Large intestine (tissue), 12 donors: ENCODE measurements at places on chromosomes 7 and 10.

- H3K27me3 ChIP-seq, result no peaks in the 10 kb centered on the region
- no peaks in the 10 kb centered on the region for H3K4me1 ChIP-seq
- DNase-seq, result no peak
These were observed 166.8 kb upstream of the HABP2 start for GRCh38 chr10:113386005-113386404.

DNA sequence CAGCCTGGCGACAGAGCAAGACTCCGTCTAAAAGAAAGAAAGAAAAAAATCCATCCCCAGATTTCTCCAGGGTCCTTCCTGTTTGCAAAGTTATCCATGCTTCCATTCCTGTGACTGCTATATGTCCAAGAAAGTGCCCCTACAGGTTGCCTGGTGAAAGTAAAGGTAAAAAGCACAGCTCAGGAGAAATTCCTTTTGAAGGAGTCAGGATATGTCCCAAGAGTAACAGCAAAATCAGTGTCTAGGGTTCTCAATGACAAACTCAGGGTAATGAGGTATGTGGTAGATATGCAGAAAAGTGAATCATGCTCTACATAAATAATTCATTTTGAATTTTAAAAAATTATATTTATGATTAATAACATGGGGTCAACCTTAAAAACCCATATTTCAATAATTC, 91.5 kb downstream of the CTTNBP2 start:
- no peaks in the 10 kb centered on the region for H3K4me1 ChIP-seq
- DNase-seq, result no peak
- no peak overlapping the region for H3K27ac ChIP-seq
- no peak overlapping the region for H3K4me3 ChIP-seq

- H3K27me3 ChIP-seq, result no peaks in the 10 kb centered on the region
- H3K4me3 ChIP-seq, result no peak overlapping the region
- no peak overlapping the region for H3K27ac ChIP-seq
- H3K36me3 ChIP-seq, result no peaks in the 10 kb centered on the region
These were observed 258.7 kb downstream of the ELFN1 start for GRCh38 chr7:1928645-1929348.

- H3K27me3 ChIP-seq, result no peaks in the 10 kb centered on the region
- no peaks in the 10 kb centered on the region for H3K36me3 ChIP-seq
- no peak for DNase-seq
- no peaks in the 10 kb centered on the region for H3K4me1 ChIP-seq
- H3K4me3 ChIP-seq, result no peak overlapping the region
These were observed 331.6 kb downstream of the GFRA1 start for GRCh38 chr10:115941361-115941771.

GRCh38 chr10:60175441-60175971, 214.2 kb downstream of the ANK3 start:
- peak; percentile 59 for DNase-seq
- no peak overlapping the region for H3K4me3 ChIP-seq
- peaks cover 14% of the 10 kb centered on the region for H3K4me1 ChIP-seq
- H3K27ac ChIP-seq, result peak overlapping the region; percentile 78

GRCh38 chr10:102740229-102740628, 3.5 kb upstream of the WBP1L start:
- no peaks in the 10 kb centered on the region for H3K27me3 ChIP-seq
- H3K27ac ChIP-seq, result no peak overlapping the region

DNA sequence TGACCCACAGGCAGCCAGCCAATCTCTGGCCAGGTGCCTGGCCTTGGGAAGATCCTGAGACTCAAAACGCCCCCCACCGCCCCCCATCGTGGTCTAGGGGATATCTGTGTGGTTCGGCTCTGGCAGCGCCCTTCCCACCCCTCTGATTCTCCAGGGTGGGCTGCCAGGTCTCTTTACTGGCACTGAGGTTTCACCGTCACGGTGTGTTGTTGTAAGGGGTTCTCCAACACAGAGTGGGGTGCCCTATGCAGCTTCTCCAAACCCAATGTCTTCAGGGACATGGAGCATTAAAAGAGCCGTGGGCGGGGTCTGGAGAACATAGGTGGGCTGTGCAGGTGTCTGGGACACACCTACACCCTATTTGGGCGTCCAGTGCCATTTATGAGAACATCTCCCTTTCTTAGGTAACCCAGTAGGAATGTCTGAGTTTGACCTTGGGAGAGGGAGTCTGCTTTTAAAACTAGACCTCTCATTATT, 1.5 kb downstream of the MAFK start:
- peaks cover 42% of the 10 kb centered on the region for H3K4me1 ChIP-seq
- peaks cover 17% of the 10 kb centered on the region for H3K36me3 ChIP-seq
- DNase-seq, result no peak
- peak overlapping the region; percentile 82 for H3K4me3 ChIP-seq

GRCh38 chr7:16450366-16450765, 15.2 kb downstream of the SOSTDC1 start:
- H3K4me1 ChIP-seq, result no peaks in the 10 kb centered on the region
- H3K4me3 ChIP-seq, result no peak overlapping the region
- no peak overlapping the region for H3K27ac ChIP-seq
- DNase-seq, result no peak
- no peaks in the 10 kb centered on the region for H3K27me3 ChIP-seq
- no peaks in the 10 kb centered on the region for H3K36me3 ChIP-seq
